Endothelial cell of coronary artery (primary cell): ENCODE measurements at places on chromosomes 7 and 10. TPM values are rescaled to one million over a fixed set of nuclear protein-coding genes. Genes with fewer than 3 reads are reported as not detected.

The NEUROG3 gene
- total RNA-seq, result not detected in 2 replicates

The RELN gene
- total RNA-seq, result 1.9 and 3.4 TPM in 2 replicates

The ANKRD1 gene
- 667 and 960 TPM in 2 replicates for total RNA-seq

The NPSR1 gene
- not detected in 2 replicates for total RNA-seq

The PIP gene
- not detected in 2 replicates for total RNA-seq

The LIPK gene
- total RNA-seq, result not detected in 2 replicates

The ABCF2 gene
- 59.9 and 72.9 TPM in 2 replicates for total RNA-seq
